ENCODE measurements at places on chromosomes 6 and 20.

DNA sequence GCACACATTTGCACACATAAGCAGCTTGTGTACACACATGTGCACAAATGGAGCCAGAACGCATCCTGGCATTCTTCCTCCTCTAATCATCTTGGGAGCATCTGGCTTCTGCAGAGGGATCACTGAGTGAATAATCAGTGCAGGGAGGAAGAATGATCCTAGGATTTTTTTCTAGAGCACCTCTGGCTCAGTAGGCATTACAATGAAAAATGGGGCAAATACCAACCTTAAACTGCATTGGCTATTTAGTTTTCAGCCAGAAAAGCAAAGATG lies 205.7 kb upstream of the TCF21 start:
- DNase-seq, result no peak

DNA sequence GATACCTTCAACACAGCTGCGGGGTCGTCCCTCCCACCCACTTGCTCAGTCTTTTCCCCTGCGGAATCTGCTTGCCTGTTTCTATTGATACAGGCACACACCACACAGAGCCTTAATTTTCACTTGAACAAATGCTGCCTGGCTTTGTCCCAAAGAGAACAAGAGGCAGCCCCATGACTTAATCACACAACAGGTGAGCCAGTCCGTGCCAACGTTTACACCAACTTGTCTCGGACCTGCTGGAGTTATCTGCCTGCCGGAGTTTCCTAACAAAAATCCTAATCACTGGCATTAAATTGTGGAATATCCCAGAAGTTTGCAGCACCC lies 186.8 kb upstream of the RREB1 start:
- no peak for DNase-seq

- no peak for DNase-seq
Observed at GRCh38 chr6:132205946-132206345, 195.3 kb downstream of the MOXD1 start.

DNA sequence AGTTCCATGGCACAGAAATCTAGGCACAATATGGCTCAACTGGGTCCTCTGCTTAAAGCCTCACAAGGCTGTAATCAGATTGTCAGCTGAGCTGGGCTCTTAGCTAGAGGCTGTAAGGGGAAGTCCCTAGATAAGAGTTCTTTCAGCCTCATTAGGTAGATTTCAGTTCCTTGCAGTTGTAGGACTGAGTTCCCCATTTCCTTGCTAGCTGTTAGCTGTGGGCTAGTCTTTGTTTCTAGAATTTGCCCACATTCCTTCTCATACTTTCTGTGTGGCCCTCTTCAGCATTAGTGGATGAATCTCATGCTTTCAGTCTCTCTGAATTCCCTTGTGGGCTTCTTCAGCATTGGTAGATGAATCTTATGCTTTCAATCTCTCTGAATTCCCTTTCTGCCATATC lies 71.0 kb upstream of the MRAP2 start:
- DNase-seq, result no peak

Measured in NCI-H1417 (cell line).